ENCODE measurements at places on chromosomes 2 and 18. TPM values are rescaled to one million over a fixed set of nuclear protein-coding genes. Genes with fewer than 3 reads are reported as not detected.

DNA sequence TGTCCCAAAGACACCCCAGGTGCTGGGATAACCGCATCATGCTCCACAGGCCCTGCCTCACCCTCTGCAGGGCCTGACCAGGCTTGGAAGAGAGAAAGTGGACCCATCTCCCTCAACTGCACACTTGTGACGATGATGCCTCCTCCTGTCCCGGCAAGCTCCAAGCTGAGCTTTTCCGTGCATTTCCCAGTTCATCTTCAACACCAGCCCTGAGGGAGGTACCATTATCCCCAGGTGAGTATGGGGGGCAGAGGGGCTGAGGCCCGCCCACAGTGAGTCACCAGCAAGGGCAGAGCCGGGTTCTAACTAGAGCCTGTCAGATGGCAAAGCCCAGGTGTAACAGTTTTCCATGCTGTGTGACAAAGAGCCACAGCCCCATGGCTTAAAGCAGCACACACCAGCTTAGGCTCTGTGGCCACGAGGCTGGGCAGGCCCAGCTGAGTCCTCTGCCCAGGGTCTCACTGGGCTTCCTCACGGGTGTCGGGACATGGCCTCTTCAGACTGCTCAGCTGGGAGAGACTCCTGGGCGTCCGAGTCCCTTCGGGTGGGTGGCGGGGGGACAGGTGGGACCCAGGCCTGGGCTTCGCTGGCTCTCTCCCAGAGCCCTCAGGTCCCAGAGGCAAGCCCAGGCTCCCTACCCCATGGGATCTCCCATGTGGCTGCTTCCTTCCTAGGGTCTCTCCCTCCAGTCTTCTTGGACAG is 108.4 kb upstream of the OTOS start:
- no peak for DNase-seq

DNA sequence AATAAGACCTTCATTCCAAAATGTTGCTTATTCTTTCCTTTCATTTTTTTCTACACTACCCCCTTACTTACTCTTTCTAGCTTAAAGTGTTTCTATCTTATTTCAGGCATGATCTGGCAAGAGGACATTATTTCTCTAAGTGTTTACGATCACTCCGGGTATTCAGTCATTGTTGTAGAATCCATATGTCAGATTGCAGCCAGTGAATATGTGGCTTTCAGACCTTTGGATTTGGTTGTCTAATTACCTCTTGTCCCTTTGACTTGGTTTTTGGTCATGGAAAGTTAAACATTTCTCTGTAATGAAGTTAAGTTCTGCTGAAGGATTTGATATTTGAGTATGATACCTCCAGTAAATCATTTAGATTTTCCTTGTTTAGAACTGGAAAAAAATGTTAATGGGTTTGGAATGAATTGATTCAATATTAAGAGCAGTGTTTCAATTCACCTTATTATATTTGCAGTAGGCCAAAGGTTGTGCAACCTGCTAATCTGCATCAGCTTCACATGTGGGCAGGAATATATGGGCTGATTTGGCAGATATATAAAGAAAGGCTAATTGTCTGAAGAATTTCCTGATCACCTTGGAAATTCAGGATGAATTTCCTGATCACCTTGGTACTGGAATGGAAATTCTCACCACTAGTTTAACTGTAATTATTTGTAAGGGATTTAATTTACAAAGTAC is 154.9 kb downstream of the PRPF40A start:
- no peak for DNase-seq

- no peak for DNase-seq
Measured at GRCh38 chr2:41896186-41896846, 151.5 kb upstream of the PKDCC start.

- no peak for DNase-seq
Measured at GRCh38 chr18:59881728-59882656, 17.8 kb upstream of the PMAIP1 start.

Gene KANSL1L
- 14.2 TPM for total RNA-seq

GRCh38 chr2:42775810-42776209 is 11.9 kb upstream of the OXER1 start:
- DNase-seq = no peak

GRCh38 chr2:204183608-204184007 is 247.0 kb downstream of the ICOS start:
- no peak for DNase-seq

Gene LINC00305
- total RNA-seq = not detected

- no peak for DNase-seq
Measured at GRCh38 chr18:77361382-77361781, 111.7 kb downstream of the GALR1 start.
